H7 (cell line): ENCODE measurements at places on chromosomes 12 and 14. TPM values are rescaled to one million over a fixed set of nuclear protein-coding genes. Genes with fewer than 3 reads are reported as not detected.

Gene ATXN3
- 18.9 and 31.5 TPM in 2 replicates for total RNA-seq

Gene SLC6A12
- total RNA-seq: 0.31 TPM in 1 of 2 replicates, not detected in the other

Gene ZNF140
- 13.4 and 15.1 TPM in 2 replicates for total RNA-seq

Gene MAGOHB
- 23.1 and 29.1 TPM in 2 replicates for total RNA-seq

Gene VWF
- 1.6 and 2.3 TPM in 2 replicates for total RNA-seq

Gene MYF5
- total RNA-seq: 0.11 TPM in 1 of 2 replicates, not detected in the other

Gene TAS2R42
- total RNA-seq: not detected in 2 replicates

- DNase-seq: no peak
Measured at GRCh38 chr14:31280871-31281220, 73.3 kb upstream of the HECTD1 start.

DNA sequence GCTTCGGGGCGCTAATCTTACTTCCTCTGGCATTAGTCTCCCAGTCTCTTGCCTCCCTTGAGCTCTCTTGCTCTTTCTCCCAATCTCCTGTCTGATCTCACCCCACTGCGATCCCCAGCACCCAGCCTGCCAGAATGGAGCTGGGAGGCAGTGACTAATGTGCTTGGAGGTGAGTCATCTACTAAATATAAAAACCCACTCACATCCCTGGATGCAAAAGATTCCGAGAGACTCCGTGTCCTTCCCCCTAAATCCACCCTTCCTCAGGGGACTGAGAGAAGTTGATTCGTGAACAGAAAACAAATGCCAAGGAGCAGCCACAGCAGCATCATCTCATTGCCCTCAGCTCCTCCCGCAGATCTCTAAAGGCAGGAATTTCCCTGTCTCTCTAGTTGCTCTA is 45.7 kb upstream of the KCNA5 start:
- no peak for DNase-seq

DNA sequence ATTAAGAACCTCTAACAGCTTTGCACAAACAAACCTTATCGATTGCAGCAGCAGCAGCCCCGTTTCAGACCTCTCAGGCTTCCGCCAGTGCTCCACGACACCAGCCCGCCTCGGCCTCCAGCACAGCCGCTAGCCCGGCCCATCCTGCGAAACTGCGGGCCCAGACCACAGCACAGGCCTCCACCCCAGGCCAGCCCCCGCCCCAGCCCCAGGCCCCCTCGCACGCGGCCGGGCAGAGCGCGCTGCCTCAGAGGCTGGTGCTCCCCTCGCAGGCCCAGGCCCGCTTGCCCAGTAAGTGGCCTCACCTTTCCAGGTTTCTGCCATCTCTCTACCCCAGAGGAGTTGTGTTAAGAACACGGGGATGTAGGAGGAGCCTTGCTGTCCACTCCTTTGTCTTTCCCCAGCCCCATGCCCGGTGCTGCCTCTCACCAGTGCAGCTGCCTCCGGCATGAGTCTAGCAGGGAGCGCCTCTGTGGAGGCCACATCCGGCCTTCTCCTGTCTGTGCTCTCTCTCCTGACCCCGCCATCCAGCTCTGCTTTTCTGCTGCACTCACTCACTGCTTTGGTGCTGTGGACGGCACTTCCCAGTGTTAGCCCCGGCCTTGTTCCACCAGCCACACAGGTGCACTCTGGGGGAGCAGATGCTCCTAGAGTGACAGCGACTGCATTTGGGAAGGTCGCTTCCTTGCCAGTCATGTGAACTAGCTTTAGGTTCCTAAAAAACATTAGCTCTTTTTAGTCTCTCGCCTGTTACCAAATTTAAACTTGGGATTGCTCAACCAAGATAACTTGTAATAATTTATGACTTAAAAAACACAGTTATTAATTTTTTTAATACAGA is 71.5 kb downstream of the EP400 start:
- DNase-seq: peak; percentile 59

- no peak for DNase-seq
Measured at GRCh38 chr12:30885321-30885720, 41.2 kb upstream of the TSPAN11 start.

- no peak for DNase-seq
Measured at GRCh38 chr12:24491968-24492367, 456.9 kb downstream of the BCAT1 start.

DNA sequence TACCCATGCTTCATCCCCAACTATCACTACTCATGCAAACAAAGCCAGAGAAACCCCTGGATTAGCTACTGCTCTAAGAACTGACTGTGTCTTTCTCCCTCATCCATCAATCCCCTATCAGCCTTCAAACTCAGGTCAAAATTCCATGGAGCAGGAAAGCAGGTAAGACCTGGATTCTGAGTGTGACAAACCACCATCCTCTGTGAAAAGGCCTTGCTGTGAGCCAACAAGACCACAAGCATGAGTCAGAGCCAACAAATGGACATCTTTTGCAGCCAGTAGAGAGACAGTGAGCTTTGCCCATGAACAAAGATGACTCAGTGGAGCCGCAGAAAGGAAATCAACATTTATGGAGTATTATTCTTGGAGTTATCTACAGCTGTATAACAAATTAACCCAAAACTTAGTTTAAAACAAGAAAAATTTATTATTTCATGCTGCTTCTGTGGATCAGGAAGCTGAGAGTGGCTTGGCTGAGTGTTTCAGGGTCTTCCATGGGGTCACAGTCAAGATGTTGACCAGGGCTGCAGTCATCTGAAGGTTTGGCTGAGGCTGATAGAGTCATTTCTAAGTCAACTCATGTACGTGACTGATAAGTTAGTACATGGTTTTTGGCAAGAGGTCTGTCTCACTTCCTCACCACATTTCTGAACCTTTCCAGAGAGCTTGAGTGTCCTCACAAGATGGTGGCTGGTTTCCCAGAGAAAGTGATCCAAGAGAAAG is 61.1 kb downstream of the PITPNM2 start:
- no peak for DNase-seq

DNA sequence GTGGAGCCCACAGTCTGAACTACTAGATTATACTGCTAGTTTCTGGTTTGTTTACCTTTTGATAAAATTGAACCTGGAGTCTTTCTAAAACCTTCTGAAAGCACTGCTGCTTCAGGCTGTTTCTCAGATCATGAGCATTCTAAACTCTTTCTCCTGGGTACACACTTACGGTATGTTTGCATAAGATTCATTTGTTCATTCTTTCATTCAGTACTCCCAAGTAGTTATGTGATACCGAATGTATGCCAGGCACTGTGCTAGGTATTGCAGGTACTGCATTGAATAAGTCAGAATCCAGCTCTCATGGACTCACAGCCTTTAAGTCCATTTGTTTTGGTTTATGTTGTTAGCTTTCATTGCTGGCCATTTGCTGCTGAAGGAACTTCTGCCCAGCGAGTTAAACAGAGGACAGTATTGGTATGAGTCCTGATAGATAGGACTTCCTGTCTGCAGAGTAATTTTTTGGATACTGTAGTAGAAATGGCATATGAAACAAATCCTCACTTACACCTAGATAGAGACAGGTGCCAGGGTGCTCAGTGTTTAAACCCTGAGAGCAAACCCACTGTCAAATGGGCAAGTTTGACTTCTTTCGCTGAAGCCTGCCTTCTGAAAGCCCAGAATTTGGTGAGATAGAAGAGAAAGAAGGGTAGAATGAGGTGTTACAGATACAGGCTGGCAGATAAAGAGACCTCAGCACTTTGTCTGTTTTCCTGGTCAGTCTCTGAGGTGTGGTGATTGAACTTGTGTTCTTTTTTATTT is 2.1 kb downstream of the SUSD6 start:
- DNase-seq: no peak

- DNase-seq: no peak
Measured at GRCh38 chr12:80829767-80830166, 108.0 kb downstream of the LIN7A start.

GRCh38 chr14:76910371-76910890 is 84.2 kb downstream of the LRRC74A start:
- DNase-seq: no peak

GRCh38 chr14:52522581-52523345 is 29.5 kb downstream of the TXNDC16 start:
- DNase-seq: no peak

- DNase-seq: peak; percentile 71
Measured at GRCh38 chr14:65961004-65961403, 525.2 kb upstream of the CCDC196 start.

- DNase-seq: peak; percentile 4
Measured at GRCh38 chr12:100826323-100826722, 31.7 kb downstream of the ANO4 start.
